Neural crest cell (in vitro differentiated cells): ENCODE measurements at places on chromosomes 12 and 14.
A peak's percentile ranks its signal among the peaks of the same experiment; 100 is the strongest.

- no peak overlapping the region for H3K27ac ChIP-seq
- DNase-seq, result no peak
- no peaks in the 10 kb centered on the region for H3K27me3 ChIP-seq
- no peaks in the 10 kb centered on the region for H3K36me3 ChIP-seq
- no peaks in the 10 kb centered on the region for H3K4me1 ChIP-seq
- H3K4me3 ChIP-seq, result no peak overlapping the region
Measured at GRCh38 chr14:100972118-100972897, 68.8 kb upstream of the RTL1 start.

DNA sequence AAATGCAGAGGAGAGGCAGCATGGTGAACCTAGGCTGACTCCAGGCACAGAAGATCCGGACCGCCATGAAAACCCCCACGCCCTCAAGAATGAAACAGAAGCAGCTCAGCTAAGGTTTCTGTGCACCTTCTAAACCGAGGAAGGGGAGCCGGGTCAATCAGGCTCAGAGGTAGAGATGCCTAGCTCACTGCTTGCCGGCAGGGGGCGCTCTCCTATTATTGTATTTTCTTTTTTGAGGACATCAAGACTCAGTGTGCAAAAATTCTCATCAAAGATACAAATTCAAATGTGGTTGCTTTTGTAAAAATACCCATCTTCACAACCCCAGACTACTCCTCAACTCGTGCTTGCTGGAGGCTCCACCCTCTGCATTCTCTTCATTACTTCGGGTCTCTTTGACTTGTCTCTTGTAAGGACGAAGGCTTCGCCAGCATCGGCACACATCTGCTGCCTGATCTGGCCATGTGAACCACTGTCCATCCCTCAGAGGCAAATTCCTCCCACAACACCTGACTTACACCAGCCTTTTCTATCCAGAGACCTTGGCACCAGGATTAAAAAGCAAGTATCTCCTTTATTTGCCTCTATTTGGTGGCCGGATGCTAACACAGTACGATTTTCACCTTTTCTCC is 33.4 kb upstream of the RNASE3 start:
- DNase-seq, result peak; percentile 76
- H3K36me3 ChIP-seq, result no peaks in the 10 kb centered on the region
- H3K4me3 ChIP-seq, result no peak overlapping the region
- H3K27ac ChIP-seq, result no peak overlapping the region
- H3K4me1 ChIP-seq, result peaks cover 9% of the 10 kb centered on the region

GRCh38 chr14:91350483-91350812 is 67.2 kb downstream of the CCDC88C start:
- H3K27me3 ChIP-seq, result no peaks in the 10 kb centered on the region
- peaks cover 74% of the 10 kb centered on the region for H3K4me1 ChIP-seq
- H3K36me3 ChIP-seq, result no peaks in the 10 kb centered on the region
- H3K27ac ChIP-seq, result no peak overlapping the region
- no peak overlapping the region for H3K4me3 ChIP-seq

GRCh38 chr14:42277840-42278239 is 671.2 kb downstream of the LRFN5 start:
- no peaks in the 10 kb centered on the region for H3K4me1 ChIP-seq
- no peaks in the 10 kb centered on the region for H3K27me3 ChIP-seq
- no peak overlapping the region for H3K4me3 ChIP-seq
- no peaks in the 10 kb centered on the region for H3K36me3 ChIP-seq

DNA sequence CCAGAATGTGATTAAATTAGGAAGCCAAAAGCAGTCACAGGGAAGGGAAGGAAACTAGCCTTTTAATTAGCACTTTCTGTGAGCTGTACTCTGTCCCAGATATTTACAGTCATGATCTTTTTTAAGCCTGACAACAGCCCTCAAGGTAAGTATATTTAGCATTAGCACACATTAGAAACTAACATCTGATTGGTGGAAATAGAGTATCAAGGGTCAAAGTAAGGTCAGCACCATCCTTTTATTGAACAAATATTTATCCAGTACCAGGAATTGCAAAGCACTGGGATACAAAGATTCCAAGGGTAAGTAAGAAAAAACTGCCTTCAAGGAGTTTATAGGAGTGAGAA is 28.2 kb downstream of the RPGRIP1 start:
- DNase-seq, result no peak
- H3K4me3 ChIP-seq, result peak overlapping the region; percentile 81
- H3K27ac ChIP-seq, result peak overlapping the region; percentile 85
- H3K27me3 ChIP-seq, result peaks cover 3% of the 10 kb centered on the region
- H3K4me1 ChIP-seq, result peaks cover 23% of the 10 kb centered on the region

GRCh38 chr14:35333264-35333730 is 41.1 kb downstream of the PSMA6 start:
- H3K4me1 ChIP-seq, result peaks cover 37% of the 10 kb centered on the region
- no peak overlapping the region for H3K27ac ChIP-seq
- H3K27me3 ChIP-seq, result no peaks in the 10 kb centered on the region
- H3K4me3 ChIP-seq, result no peak overlapping the region
- no peaks in the 10 kb centered on the region for H3K36me3 ChIP-seq
- DNase-seq, result no peak

GRCh38 chr14:50354527-50354926 is 42.2 kb downstream of the CDKL1 start:
- no peaks in the 10 kb centered on the region for H3K27me3 ChIP-seq
- DNase-seq, result no peak
- H3K4me3 ChIP-seq, result no peak overlapping the region
- H3K36me3 ChIP-seq, result peaks cover 6% of the 10 kb centered on the region
- H3K4me1 ChIP-seq, result peaks cover 13% of the 10 kb centered on the region
- H3K27ac ChIP-seq, result no peak overlapping the region

- H3K4me1 ChIP-seq, result no peaks in the 10 kb centered on the region
- no peak for DNase-seq
- no peaks in the 10 kb centered on the region for H3K27me3 ChIP-seq
- H3K27ac ChIP-seq, result no peak overlapping the region
Measured at GRCh38 chr14:96925422-96925821, 128.2 kb downstream of the VRK1 start.

- H3K4me3 ChIP-seq, result no peak overlapping the region
- no peak overlapping the region for H3K27ac ChIP-seq
- DNase-seq, result no peak
- no peaks in the 10 kb centered on the region for H3K4me1 ChIP-seq
- no peaks in the 10 kb centered on the region for H3K36me3 ChIP-seq
Measured at GRCh38 chr14:37062191-37062803, 110.1 kb downstream of the SLC25A21 start.

- H3K4me3 ChIP-seq, result no peak overlapping the region
- no peak overlapping the region for H3K27ac ChIP-seq
- DNase-seq, result no peak
- no peaks in the 10 kb centered on the region for H3K36me3 ChIP-seq
Measured at GRCh38 chr12:106894774-106895173, 60.9 kb upstream of the TMEM263 start.

- peak overlapping the region; percentile 3 for H3K27ac ChIP-seq
- no peak overlapping the region for H3K4me3 ChIP-seq
- peaks cover 2% of the 10 kb centered on the region for H3K36me3 ChIP-seq
- peaks cover 21% of the 10 kb centered on the region for H3K4me1 ChIP-seq
Measured at GRCh38 chr12:101780599-101780998, 41.3 kb upstream of the SYCP3 start.

- DNase-seq, result no peak
- H3K27ac ChIP-seq, result no peak overlapping the region
- no peak overlapping the region for H3K4me3 ChIP-seq
- H3K36me3 ChIP-seq, result peaks cover 9% of the 10 kb centered on the region
Measured at GRCh38 chr12:92778525-92778924, 75.7 kb downstream of the PLEKHG7 start.

DNA sequence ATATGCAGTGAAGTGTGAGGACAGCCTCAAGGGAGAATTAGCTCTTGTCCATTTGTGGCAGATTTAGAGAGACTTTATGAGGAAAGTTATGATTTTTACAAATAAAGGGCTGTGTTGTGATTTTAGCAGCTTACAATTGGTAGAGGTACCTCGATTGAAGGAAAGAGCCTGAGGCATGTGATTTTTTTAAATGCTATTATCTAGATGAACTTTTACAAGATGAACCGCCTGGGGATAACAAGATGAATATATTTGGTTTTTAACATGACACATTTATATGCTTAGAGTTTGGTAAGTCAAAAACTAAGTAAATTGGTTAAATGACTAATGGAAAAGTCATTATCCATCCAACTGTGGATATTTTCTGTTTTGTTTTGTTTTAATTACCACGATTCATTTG is 52.6 kb downstream of the AEBP2 start:
- no peak overlapping the region for H3K4me3 ChIP-seq
- peaks cover 14% of the 10 kb centered on the region for H3K36me3 ChIP-seq
- no peaks in the 10 kb centered on the region for H3K27me3 ChIP-seq
- peaks cover 12% of the 10 kb centered on the region for H3K4me1 ChIP-seq
- no peak overlapping the region for H3K27ac ChIP-seq

GRCh38 chr12:51863363-51863932 is 14.9 kb upstream of the FIGNL2 start:
- H3K27me3 ChIP-seq, result peaks cover 5% of the 10 kb centered on the region
- H3K4me3 ChIP-seq, result peak overlapping the region; percentile 85
- peak overlapping the region; percentile 92 for H3K27ac ChIP-seq
- H3K4me1 ChIP-seq, result peaks cover 47% of the 10 kb centered on the region
- H3K36me3 ChIP-seq, result no peaks in the 10 kb centered on the region

DNA sequence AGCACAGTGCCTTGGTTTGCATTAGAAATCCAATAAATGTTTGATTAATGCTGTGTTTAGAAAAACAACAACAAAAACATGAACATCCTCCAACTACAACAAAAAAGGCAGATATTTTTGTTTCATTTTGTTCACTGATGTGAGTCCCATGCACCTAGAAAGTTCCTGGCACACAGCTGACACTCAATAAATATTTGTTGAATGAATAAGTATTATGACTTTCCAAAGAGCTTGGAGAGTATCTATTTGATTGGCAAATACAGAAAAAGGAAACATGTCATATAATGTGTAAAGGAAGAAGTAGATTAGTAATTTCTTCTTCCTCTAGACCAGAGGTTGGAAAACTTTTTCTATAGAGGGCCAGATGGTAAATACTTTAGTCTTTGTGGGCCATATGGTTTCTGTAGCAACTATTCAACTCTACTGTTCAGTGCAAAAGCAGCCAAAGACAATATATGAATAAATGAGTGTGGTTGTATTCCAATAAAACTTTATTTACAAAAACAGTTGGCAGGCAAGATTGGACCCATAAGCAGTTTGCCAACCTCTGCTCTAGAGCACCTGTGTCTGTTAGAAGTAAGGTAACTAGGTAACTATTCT is 312.3 kb upstream of the DIO2 start:
- DNase-seq, result no peak
- H3K27ac ChIP-seq, result no peak overlapping the region
- H3K36me3 ChIP-seq, result peaks cover 5% of the 10 kb centered on the region
- H3K4me3 ChIP-seq, result no peak overlapping the region
- no peaks in the 10 kb centered on the region for H3K27me3 ChIP-seq

DNA sequence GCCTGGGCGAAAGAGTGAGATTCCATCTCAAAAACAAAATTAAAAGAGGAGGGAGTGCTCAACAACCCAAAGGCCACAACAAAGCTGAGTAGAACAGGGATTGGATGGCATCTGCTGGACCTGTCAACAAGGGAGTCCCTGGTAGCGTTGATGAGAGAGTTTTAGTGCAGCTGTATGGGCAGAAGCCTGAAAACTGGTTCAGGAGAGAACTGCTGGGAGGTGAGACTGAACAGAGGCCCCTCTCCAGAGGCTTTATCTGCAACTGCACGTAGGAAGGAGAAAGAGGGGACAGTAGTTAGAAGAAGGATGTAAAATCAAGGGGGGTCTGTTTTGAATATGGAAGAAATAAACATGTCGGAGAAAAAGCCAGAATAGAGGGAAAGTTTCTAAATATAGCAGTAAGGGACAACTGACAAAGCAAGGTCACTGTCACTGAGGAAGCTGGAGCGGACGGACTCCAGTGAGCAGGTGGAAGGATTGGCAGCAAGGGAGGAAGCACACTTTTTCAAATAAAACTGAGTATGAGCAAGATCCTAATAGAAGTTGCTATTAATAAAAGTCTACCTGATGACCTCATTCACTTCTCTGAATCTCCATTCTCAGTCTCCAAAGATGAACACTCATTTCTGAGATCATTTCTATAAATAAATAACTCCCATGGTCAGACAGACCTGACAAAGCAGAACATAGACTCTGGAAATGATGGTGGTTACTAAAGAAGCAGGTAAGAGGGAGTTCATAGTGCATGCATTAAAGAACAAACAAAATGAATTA is 11.8 kb upstream of the ATF1 start:
- no peak for DNase-seq
- H3K27me3 ChIP-seq, result no peaks in the 10 kb centered on the region
- peaks cover 20% of the 10 kb centered on the region for H3K36me3 ChIP-seq
- peaks cover 3% of the 10 kb centered on the region for H3K4me1 ChIP-seq

- H3K27me3 ChIP-seq, result no peaks in the 10 kb centered on the region
- DNase-seq, result no peak
- no peak overlapping the region for H3K27ac ChIP-seq
- peaks cover 6% of the 10 kb centered on the region for H3K4me1 ChIP-seq
- no peak overlapping the region for H3K4me3 ChIP-seq
Measured at GRCh38 chr12:92297932-92298696, 152.5 kb upstream of the BTG1 start.

GRCh38 chr12:57142121-57142520 is 5.3 kb downstream of the LRP1-AS start:
- H3K36me3 ChIP-seq, result peaks cover 7% of the 10 kb centered on the region
- H3K4me3 ChIP-seq, result peak overlapping the region; percentile 21
- peak overlapping the region; percentile 95 for H3K27ac ChIP-seq

DNA sequence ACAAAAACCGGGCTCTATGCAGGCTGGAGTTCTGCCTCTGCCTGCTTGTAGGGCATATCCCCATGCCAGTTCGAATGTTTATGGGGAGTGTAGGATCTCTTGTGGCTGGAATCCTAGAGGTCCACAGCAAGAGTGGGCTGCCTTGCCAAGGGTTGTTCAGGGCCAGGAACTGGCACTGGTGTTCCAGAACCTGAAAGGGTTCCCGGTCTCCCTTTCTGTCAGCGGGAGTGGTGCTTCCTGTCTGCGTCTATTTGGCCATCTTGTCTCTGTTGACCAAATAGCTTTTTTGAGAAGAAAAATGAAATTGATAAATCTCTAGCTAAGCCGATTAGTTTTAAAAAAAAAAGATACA is 17.8 kb downstream of the OLR1 start:
- peaks cover 14% of the 10 kb centered on the region for H3K4me1 ChIP-seq
- peaks cover 2% of the 10 kb centered on the region for H3K27me3 ChIP-seq
- H3K36me3 ChIP-seq, result peaks cover 2% of the 10 kb centered on the region

DNA sequence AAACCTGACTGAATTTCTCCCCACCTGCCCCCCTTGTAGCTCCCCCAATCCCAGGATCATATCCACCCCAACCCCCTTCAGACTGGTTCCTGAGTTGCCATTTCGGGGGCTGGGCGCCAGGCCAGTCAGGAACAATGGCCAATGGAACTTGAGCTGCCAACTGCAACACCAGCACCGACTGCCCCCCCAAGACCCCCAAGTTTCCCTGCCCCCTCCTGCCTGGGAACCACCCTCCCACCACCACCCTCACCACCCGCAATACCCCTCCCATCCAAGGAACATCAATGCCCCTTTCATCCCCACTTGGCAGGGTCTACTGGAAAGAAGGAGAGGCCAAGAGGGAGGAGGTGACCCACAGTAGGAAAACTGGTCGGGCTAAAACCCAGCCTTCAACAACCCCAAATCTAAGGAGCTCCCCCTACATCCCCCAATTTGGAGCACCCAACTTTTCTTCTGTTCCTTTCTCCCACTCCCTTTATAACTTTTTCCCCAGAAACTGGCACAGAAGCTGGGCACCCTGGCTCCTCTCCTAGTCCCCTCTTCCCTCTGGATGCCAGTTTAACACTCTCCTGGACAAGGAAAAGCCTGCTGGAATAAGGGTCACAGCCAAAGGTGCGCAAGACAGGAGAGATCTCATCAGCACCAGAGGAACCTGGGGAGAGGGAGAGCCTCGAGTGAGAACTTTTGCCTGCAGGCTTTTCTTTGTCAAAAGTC is 1.6 kb upstream of the NDRG2 start:
- peaks cover 43% of the 10 kb centered on the region for H3K27me3 ChIP-seq
- peak overlapping the region; percentile 91 for H3K4me3 ChIP-seq
- H3K36me3 ChIP-seq, result no peaks in the 10 kb centered on the region
- peaks cover 19% of the 10 kb centered on the region for H3K4me1 ChIP-seq
